ENCODE measurements at places on chromosomes 1 and 21.

- no peak for DNase-seq
Observed at GRCh38 chr1:162538815-162539431, 22.6 kb upstream of the UAP1 start.

DNA sequence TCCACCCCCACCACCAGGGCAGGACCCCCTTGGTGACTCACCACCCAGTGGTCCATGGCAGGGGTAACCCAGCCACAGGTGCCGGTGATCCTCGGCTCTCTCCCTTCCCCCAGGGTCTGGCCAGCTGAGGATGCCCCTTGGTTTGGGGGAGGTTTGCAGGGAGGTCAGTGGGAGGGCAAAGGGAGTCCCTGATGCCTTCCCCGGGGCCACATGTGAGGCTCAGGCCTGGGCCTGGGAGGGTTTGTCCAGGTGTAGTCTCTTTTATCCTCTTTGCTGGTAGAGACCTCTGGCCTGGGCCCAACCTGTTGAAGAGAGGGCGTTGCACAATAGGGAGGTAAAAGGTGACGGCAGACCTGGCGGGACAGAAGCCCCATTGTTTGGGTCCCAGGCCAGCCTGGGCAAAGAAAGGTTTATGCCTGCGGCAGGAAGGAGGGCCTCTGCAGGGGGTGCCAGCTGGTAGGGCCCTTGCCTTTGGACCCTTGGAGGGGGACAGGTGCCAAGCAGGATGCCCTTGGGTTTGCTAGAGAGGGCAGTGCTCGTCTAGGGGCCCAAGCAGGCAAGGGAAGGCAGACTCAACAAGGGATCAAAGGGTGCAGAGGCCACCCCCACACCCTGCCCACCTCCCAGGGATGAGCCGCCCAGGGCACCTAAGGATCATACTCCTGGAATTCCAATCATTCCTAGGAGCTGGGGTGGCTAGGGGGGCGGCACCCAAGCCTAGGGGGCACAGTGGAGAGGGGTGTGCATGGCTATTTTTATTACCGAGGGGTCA, 760 bp upstream of the TINAGL1 start:
- DNase-seq: peak; percentile 7

DNA sequence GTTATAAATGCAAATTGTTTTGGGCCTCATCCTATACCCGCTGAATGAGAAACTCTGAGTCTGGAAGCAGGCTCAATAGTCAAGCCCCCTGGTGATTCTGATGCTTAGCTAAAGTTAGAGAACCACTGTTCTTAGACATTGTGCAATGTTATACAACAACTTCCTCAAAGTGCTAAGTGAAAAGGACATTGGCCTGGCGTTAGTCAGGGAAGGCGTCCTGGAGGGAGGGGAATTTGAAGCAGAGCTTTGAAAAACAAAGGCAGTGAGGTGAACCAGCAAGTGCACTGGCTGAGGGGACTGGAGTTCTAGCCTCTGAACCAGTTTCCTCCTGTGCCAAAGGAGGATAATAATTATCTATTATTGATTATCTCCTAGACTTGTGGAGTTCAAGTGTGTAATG, 5.1 kb downstream of the CD1D start:
- DNase-seq: no peak

GRCh38 chr1:54810153-54810942, 9.2 kb upstream of the TTC22 start:
- DNase-seq: peak; percentile 95

DNA sequence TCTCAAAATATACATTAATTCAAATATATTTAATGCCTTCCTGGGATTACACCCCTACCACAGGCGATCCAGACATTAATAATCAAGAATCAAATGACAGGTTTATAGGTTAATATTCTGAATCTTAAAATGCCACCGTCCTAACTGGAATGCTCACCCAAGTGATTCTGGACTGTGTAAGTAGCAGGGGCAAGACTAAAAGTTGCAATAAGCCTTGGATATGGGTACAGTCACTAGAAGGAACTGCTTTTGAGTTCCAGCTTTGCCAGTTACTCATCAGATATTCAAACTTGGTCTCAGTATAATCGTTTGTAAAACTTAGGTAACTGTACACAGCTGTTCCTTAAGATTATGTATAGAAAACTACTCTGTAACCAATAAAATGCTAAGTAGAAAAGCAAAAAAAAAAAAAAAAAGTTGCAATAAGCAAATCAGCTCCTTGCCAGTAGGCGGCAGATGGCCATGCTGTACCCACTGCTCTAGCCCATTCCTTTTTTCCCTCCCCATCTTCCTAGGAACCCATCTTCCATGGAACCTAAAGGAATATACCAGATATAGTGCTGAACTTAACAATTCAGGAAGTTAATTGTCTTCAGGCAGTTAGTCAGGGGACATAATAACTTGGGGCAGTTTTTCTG, 10.5 kb downstream of the RO60 start:
- peak; percentile 68 for DNase-seq

GRCh38 chr21:27953340-27954045, 986.6 kb upstream of the ADAMTS5 start:
- DNase-seq: no peak

- DNase-seq: no peak
Observed at GRCh38 chr1:200036619-200037270, 9.2 kb downstream of the NR5A2 start.

DNA sequence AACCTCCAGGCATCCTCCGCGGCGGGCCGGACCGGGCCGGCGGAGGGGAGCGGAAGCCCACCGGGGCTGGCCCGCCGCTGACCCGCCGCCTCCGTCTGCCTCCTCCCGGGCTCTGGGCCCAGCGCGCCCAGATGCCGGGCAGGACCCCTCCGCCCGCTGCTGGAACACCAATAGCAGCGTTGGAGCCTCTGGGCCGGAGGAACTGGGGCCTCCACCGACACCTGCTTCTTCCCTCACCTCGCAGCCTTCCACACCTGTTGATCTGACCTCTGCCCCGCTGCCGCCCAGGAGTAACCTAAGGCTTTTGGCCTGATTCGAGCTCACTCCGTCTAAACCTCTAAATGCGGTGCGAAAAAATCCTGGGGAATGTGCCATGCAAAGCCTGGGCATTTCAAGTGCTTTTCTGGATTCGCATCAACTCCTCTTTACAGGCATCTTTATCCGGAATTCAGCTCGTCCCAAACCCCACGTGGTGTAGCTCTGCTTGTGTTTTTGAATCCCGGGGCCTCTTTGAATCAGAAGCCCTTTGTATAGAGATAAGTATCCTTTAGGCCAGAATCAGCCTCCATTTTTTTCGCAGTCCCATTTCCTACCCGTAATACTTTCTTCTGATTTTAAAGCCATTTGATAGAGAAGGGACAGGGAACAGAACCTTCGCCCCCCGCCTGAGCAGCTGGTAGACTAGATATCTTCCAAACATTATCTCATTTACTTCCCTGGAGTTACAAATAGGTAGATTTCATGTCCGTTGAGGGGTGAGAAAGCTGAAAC, 680 bp upstream of the CNN3 start:
- no peak for DNase-seq

DNA sequence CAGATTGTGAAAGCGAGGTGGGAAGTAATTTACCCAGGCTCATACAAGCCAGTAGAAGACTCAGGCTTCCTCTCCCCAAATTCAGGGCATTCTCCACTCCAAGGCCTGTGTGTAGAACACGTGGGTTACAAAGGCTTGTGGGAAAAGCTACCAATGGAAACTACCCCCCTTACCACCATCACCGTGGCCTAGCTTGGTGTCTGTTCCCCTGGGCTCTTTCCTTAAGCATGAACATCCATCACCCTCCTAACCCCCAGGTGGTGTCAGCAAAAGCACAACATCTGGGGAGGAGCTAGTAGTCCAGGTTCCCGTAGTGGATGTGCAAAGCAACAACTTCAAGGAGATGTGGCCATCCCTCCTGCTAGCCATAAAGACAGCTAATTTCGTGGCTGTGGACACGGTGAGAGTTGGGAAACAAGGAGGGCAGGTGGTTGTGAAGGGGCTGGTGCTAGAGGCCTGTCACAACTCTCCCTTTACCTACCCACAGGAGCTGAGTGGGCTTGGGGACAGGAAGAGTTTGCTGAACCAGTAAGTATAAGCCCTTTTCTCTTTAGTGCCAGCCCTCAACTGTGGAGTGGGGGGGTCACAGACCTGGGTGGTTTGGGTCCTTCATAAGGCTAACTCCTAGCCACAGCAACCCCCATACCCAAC, 701 bp upstream of the MUTYH start:
- no peak for DNase-seq

GRCh38 chr21:14630556-14631069, 84.5 kb upstream of the SAMSN1 start:
- no peak for DNase-seq

GRCh38 chr1:98887507-98887906, 117.2 kb downstream of the PLPPR5 start:
- no peak for DNase-seq

DNA sequence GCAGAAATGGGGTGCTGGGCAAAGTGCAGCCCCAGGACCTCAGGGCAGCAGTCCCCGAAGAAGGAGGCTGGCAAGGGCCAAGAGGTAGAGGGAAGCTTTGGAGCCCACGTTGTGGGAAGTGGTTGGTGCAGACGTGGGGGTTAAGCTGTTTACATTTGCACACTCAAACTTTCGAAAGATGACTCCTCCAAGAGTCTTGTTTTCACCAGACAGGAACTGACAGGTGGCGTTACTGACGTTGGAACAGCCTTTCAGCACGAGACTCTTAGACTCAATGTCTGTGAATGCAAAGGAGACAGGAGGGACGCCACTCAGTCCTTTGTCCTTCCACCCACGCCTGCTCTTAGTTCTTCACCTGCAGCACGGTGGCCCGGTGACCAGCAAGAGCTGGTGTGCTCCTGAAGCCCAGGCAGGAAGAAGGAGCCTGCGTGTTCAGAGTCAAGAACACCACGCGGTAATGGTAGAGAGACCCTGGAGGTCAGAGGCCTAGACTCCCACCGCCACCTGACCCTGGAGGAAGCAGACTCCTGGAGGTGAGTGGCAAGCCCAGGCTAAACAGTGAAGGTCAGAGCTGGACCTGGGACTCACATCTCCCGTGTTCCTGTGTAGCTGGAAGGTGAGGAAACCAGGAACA, 15.9 kb downstream of the LYPD8 start:
- DNase-seq: no peak

GRCh38 chr1:226624526-226624925, 76.0 kb downstream of the STUM start:
- DNase-seq: no peak

- DNase-seq: no peak
Observed at GRCh38 chr1:3660704-3661103, 8.4 kb downstream of the TP73 start.

DNA sequence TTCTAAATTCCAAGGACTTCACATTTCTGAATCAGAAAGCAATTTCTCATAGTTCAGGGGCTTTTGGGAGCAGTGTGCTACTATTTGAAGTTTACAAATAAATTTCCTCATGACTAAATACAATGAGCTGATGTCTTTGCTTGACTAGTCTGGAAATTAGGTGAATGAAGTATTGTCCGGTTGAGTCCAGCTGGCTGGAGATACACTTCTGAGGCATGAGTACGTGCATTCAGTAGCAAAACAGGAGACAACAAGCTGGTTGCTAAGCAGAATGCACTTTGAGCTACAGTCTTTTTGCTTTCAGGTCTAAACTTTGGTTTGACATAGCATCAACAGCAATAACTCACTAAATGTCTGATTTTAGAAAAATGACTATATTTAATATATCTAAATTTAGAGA, 27.1 kb downstream of the ZNHIT6 start:
- no peak for DNase-seq

DNA sequence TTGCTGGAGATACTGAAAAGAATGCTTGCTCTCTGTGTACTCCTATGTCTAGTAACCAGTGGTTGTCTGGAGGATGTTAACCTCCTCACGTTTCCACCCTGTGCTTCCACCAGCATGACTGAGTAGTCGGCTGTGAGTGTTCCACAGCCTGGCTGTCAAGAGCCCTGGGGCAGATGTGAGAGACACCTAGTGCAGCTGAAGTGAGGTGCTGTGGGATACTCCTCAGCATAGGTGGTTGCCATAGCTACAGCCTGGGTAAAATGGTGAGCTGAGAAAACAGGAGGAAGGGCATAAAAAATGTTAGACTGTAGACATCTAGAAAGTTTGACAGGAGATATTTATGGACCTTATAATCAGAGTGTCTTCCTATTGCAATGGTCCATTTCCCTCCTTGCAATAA, 15.8 kb downstream of the IVL start:
- no peak for DNase-seq

DNA sequence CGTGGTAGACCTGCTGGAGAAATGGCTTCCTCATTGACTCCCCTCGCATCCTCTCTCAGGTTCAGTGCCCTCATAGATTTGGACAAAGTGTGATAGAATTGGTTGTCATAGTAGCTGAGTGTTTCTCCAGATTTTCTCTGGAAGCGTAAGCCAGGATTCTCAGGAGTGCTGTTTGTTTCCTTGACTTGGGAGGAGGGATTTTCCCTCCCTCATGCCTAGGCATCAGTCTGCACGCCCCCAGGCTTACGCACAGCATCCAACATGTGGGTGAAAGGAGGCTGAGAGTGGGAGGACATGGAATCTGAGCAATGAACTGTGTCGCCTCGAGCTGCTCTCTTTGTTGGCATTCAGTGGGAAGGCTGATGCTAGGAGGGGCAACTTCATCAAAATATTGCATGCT, 503.5 kb downstream of the LTN1 start:
- DNase-seq: no peak

DNA sequence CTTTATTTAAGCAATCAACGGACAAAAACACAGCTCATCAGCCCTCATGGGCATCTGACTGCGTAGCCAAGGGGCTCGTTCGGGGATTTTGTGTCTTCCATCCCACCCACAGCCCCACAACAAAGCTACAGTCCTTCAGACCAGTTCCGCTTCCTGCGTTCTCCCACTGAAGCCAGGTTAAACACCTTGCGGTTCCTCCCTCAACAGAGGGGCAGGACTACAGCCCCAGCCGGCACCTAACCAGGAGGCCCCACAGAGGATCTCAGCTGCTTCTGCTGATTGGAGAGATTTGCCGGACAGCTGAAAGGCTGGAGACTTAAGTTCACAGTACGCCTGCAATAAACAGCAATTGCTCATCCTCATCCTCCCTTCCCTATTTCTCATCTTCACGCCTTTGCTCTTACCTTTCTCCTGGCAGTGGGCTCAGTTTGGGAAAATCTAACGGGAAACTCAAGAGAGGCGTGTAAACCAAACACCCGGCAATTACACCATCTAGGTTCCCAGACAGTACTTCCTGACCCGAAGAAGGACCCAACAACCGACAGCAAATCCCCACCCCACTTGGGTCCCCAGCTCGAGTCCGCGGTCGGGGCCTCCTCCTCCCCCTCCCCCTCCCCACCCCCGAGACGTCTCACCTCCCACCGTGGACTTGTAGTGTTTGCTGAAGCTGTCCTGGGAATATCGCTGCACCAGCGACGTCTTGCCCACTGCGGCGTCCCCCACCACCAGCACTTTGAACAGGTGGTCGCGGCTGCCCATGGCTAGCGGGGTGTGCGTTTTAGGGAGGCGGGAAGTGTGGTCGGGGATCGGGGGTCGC, 876 bp downstream of the RAB29 start:
- DNase-seq: peak; percentile 45

- DNase-seq: no peak
Observed at GRCh38 chr1:47724432-47724999, 272.7 kb downstream of the TRABD2B start.
